ENCODE measurements at places on chromosomes 16 and 17. TPM values are rescaled to one million over a fixed set of nuclear protein-coding genes. Genes with fewer than 3 reads are reported as not detected.

Gene RPL19
- 2,794 TPM for total RNA-seq

Gene KRT20
- total RNA-seq: 46.7 TPM

Gene VAT1L
- not detected for total RNA-seq

Gene NKD1
- under 0.01 TPM for total RNA-seq

Gene RNF112
- total RNA-seq: 1.5 TPM

Gene ADCY7
- 30.2 TPM for total RNA-seq

Gene TRAPPC1
- 6.5 TPM for total RNA-seq

Gene CX3CL1
- total RNA-seq: 59.5 TPM

Gene RSKR
- total RNA-seq: 3.2 TPM

Gene KRTAP16-1
- total RNA-seq: not detected

Gene GCGR
- total RNA-seq: not detected

Gene SLC12A3
- not detected for total RNA-seq

Gene OSGIN1
- 69.7 TPM for total RNA-seq

Gene RNF222
- total RNA-seq: not detected

Gene CACNB1
- 3.4 TPM for total RNA-seq

Gene CCL7
- not detected for total RNA-seq

Gene ARHGDIG
- total RNA-seq: not detected

Gene C17orf100
- 5.7 TPM for total RNA-seq

Gene LHX1
- total RNA-seq: 4.0 TPM

Gene SDR42E1
- total RNA-seq: not detected

Gene ADAM11
- 0.14 TPM for total RNA-seq

Measured in Caki2 (cell line).